ENCODE measurements at places on chromosomes 6 and 20.

GRCh38 chr6:151757506-151757955 is 50.0 kb upstream of the ESR1 start:
- DNase-seq, result no peak

GRCh38 chr6:47133230-47134000 is 91.3 kb upstream of the ADGRF1 start:
- DNase-seq, result no peak

- no peak for DNase-seq
Observed at GRCh38 chr6:129786548-129786947, 74.6 kb downstream of the TMEM244 start.

GRCh38 chr6:66421570-66421969 is 714.5 kb upstream of the EYS start:
- DNase-seq, result no peak

GRCh38 chr6:14423330-14423729 is 305.8 kb downstream of the CD83 start:
- DNase-seq, result no peak

DNA sequence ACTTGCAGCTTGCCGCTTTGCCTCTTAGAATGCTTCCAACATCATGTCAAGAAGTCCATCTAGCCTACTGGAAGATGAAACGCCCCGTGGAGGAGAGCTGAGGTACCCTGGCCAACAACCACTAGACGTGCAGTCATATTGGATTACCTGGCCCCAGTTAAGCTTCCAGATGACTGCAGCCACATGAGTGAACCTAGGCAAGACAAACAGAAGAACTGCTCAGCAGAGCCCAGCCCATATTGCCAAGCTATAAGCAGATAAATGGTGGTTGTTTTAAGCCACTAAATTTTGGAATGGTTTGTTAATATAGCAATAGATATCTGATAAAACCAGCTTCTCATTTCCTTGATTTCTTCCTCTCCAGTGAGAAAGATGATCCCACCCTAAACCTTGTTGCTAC is 4.7 kb upstream of the DLK2 start:
- DNase-seq, result no peak

GRCh38 chr20:54293526-54293925 is 85.6 kb downstream of the PFDN4 start:
- DNase-seq, result no peak

- peak; percentile 70 for DNase-seq
Observed at GRCh38 chr6:90413867-90414266, 117.2 kb upstream of the BACH2 start.

- no peak for DNase-seq
Observed at GRCh38 chr6:10579803-10580202, 58.7 kb downstream of the GCNT2 start.

DNA sequence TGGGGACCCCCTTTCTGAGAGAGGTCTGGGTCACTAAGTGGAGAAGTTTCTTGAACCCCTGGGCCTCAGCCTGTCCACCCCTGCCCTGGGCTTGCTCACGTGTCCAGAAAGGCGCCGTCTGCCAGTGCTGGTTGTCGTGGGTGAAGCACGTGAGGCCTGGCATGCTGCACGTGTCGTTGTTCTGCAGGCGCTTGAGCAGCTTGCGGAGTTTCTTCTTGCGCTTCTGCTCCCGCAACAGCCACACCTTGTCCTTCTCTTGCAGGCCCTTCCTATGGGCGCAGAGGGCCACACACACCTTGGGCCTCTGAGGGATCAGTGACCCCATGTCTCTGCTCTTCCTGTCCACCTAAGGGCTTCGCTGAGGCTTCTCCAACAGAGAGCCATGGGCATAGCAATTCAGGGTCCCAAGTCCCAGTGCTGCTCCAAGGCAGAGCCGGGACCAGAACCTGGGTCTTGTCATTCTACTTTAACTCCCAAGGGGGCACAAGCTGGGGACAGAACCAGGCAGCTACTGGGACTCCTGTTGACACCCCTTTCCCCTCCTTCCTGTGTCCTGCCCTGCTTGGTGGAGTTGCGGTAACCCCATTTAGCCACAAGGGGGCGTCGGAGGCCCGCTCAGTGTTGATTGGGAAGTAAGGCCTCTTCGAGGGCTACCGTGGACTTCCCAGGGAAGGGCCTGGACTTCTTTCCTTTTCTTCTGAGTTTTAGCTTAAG is 121.8 kb downstream of the SULF2 start:
- peak; percentile 62 for DNase-seq

DNA sequence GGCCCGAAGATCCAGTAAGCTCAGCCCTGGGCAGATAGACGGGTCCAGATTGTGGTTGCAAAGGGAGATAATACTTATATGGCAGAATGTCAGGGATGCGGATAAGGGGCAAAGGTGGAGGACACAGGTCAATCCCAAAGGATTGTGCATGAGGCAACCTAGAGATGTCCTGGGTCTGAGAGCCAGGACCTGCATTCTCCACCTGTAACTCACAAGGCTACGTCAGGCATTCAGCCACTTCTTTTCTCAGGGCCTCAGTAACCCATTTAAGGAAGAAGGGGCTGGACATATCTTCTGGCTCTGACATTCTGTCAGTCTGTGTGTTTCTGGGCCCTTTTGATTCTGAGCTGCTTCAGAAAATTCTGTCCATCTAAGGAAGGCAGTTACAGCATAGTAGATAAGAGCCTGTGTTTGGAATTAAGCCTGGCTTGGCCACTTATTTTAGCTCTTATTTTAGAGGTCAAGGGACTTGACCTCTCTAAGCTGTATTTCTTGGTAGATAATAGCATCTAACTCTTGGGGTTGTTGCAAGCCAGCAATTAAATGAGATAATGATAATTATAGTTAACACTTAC is 40.2 kb downstream of the CNBD2 start:
- DNase-seq, result no peak

DNA sequence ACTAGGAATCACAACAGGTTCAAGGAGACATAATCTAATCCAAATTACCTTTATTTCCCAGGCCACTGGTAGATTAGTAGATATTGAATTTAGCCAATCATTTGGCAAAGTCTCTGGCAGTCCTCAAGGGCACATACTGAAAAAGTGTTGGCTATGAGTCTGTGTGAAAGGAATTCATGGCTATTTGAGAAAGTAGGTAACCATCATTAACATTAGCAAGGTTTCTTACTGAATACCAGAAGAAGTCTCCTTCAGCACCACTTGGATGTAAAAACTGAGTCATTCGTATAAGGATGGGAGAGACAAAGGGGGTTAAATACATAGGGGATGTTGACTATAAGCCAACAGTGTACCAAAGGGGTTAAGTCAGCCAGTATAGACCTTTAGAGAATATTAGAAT is 36.7 kb downstream of the AGPAT4 start:
- no peak for DNase-seq

- DNase-seq, result no peak
Observed at GRCh38 chr20:20034486-20034885, 17.3 kb downstream of the NAA20 start.

DNA sequence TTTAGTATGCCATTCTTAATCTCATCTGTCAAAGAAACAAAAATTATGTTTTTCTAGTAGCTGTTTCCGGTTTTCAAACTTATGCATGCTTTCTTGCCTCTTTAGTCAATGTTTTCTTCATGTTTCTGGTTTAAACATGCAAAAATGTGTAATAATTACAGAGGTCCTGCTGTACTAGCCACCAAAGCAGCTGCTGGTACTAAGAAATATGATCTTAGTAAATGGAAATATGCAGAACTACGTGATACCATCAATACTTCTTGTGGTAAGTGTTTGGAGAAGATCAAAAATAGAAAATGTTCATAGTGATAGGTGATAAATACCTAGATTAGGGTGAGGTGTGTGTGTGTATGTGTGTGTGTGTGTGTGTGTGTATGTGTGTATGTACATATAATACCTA is 158.4 kb downstream of the MYO6 start:
- no peak for DNase-seq

- DNase-seq, result no peak
Observed at GRCh38 chr6:17900011-17900410, 87.4 kb downstream of the KIF13A start.

DNA sequence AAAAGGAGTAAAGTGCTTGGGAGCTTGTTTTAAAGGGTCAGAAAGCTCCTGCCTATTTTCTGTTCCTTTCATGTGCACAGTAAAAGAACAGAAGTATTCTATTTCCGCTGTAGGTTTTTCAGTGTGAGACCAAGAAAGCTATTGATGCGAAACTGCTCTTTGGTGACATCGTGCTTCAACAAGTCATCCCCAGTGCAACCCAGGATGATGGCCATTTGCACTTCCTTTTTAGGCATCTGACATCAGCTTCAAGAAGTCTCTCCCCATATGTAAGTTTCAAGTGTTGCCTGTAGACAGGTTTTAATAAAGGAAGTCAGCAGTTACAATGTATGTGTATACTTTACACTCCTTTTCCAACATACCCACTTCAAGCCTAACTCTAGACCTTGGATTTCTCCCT is 131.6 kb downstream of the RFX6 start:
- no peak for DNase-seq

GRCh38 chr6:162907876-162908481 is 180.2 kb downstream of the PACRG start:
- no peak for DNase-seq

DNA sequence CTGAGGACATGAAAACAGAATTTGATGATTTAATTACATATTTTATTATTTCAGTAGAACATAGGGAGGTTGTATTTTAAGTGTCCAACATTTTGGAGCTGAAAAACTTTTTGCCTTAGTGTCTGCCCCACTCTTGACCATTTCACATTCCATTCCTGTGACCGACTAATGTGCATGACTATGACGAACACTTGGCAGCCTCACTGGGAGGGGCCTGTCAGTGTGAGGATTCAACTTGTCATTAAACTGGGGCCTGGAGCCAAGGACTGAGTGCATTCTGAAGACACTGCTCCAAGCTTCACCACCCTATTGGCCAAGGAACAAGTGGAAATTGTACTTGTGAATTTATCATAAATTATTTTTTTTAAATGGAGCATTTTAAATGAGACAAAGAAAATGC is 661.3 kb downstream of the BCKDHB start:
- no peak for DNase-seq

GRCh38 chr20:9114709-9115108 is 45.8 kb downstream of the PLCB4 start:
- DNase-seq, result no peak

DNA sequence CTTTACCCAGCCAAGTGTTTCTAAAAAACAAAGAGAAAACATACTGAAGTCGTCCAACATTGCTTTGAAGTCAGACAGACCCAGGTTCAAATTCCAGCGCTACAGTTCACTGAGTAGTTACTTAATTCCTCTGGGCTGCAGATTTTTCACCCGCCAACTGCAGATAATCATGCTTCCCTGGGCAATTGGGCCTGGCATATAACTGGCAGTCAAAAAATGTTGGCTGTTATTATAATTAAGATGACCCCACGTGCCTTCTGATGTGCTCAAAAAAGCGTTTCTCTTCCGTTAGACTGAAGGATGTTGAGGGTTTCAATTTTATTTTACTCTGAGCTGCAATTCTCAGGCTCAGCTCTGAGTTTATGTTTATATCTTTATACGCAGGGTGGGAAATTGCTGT is 156.1 kb upstream of the CITED2 start:
- no peak for DNase-seq

GRCh38 chr20:49901588-49901987 is 13.7 kb downstream of the SPATA2 start:
- no peak for DNase-seq

GRCh38 chr6:62283365-62283764 is 2.7 kb downstream of the KHDRBS2 start:
- no peak for DNase-seq

DNA sequence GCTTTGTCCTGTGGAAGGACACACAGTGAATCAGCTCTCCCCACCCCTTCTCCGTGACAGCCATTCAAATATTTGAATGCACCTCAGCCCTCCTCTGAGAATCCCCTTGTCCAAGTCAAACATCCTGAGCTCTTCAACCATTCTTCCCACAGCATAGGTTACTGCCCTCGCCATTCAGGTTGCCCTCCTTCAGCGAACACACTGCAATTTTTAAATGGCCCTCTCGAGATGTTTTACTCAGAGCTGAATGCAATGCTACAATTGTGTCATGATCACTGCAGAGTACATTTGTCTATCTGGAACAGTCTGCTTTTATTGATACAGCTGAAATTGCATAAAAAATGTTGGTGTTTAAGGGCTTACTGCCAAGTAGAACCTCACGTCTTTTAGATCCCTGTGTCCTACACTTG is 48.9 kb downstream of the SLC2A12 start:
- DNase-seq, result no peak

DNA sequence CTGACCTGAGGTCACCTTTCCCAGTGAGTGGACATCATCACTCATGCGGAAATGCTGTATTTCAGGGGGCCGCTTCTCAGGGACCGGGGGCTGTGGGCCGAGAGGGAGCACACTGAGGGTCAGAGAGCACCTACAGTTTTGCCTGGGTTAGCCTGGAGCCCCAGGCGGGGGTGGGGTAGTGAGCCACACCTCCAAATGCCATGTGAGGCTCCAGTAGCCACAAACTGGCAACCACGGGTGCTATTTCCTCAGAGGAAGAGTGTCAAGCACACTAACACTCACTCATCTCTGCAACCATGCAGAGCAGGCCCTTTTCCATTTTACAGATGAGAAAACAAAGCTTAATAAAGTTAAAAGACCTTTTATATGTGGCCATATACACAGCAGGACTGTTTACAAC is 4.7 kb downstream of the EHMT2 start:
- no peak for DNase-seq

DNA sequence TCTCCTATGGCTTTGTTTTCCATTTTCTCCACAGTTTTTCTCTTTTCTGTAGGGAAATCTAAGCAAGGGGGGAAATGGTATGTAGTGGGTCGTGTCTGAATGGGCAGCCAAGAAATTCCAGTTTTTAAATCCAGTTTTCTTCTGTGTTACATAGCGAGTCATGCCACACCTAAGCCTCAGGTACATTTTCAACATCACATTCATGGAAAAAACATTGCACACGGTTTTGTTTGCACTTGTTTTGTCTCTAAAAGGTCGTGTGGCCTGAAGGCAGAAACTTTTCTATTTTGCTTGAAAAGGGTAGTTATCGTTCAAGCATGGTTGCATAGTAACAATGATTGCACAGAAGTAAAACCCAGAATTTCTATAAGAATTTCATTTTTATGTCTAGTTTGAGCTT is 70.5 kb downstream of the MOXD1 start:
- DNase-seq, result no peak

DNA sequence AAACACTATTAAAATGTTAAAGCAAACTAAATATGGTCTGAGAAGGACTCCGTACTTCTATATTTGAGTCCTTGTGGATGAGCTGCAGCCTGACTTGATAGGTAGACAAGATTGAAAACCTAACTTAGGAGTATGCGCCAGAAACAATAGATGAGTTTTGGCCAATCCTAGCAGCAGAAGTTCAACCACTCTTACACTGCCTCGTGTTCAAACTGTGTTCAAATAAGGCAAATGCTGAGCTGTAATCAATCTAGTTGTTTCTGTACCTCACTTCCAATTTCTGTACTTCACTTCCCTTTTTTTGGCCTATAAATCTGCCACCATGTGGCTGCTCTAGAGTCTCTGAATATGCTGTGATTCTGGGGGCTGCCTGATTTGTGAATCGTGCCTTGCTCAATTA is 13.2 kb upstream of the SERINC1 start:
- DNase-seq, result no peak

GRCh38 chr6:40348591-40348990 is 238.6 kb downstream of the LRFN2 start:
- DNase-seq, result no peak

Data from stimulated activated CD4-positive, alpha-beta T cell treated with anti-CD3 and anti-CD28 coated beads, Interleukin-12 subunit alpha, Interleukin-12 subunit beta, amount 100 ng/mL, for 4 hours (primary cell).